ENCODE measurements at places on chromosomes 5 and 9. TPM values are rescaled to one million over a fixed set of nuclear protein-coding genes. Genes with fewer than 3 reads are reported as not detected.

DNA sequence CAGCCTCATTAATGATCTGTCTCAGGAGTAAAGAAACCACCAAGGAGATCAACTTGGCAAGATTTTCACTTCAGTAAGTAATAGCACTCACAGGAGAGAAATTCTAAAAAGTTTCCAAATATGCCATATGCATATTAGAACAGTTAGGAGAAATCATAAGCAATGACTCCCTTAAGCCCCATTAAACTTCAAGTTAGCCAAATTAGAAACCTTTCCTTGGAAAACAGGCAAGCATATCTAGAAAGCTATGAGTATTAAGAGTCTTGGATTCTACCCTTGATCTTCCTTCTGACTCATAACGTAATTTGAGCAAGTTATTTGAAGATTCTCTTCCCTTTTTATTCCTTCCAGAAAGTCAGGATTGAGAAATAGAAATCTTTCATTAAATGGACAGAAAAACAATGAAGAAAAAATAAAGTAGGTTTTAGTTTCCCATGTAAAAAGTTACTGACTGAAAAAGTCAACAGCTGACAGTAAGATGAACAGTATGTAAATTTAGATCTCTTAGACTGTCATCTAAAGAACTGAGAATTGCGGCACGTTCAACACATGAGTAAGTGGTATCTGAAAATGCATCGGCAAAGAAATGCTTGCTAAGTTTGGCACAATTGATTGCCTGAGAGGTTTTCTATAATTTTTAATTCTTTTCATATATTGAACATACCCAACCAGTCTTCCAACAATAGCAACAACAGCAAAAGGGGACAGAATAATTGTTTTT, 565.7 kb upstream of the FTMT start:
- H3K27ac ChIP-seq, result no peak overlapping the region
- no peaks in the 10 kb centered on the region for H3K4me1 ChIP-seq
- H3K27me3 ChIP-seq, result no peaks in the 10 kb centered on the region
- H3K4me3 ChIP-seq, result no peak overlapping the region
- no peak for DNase-seq
- H3K36me3 ChIP-seq, result no peaks in the 10 kb centered on the region

- peak overlapping the region; percentile 56 for H3K27ac ChIP-seq
- H3K4me3 ChIP-seq, result no peak overlapping the region
- no peaks in the 10 kb centered on the region for H3K36me3 ChIP-seq
- no peaks in the 10 kb centered on the region for H3K4me1 ChIP-seq
- peak; percentile 90 for DNase-seq
- H3K27me3 ChIP-seq, result no peaks in the 10 kb centered on the region
Observed at GRCh38 chr5:139676951-139677735, 29.0 kb downstream of the CXXC5 start.

Gene NR4A3
- total RNA-seq, result 9.1 TPM

DNA sequence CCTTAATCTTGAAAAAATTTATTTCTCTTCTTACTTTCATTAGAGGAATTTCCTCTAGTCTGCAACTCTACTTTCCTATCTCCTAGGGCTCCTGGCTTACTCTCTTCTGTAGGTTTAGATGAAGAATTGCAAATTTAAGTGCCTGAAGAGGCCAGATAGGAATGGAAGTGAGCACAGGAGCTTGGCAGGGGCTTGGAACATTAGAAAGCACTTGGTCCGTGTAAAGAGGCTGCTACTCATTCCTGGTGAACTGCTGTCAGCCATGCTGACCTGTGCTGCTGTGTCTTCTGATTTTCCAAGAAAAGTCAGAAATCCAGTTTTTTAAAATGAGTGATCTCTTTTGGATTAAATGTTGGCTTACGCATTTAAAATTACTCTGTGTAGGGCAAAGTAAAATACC, 210.9 kb upstream of the CLINT1 start:
- H3K4me3 ChIP-seq, result no peak overlapping the region
- H3K4me1 ChIP-seq, result no peaks in the 10 kb centered on the region
- H3K27ac ChIP-seq, result no peak overlapping the region
- no peaks in the 10 kb centered on the region for H3K27me3 ChIP-seq

DNA sequence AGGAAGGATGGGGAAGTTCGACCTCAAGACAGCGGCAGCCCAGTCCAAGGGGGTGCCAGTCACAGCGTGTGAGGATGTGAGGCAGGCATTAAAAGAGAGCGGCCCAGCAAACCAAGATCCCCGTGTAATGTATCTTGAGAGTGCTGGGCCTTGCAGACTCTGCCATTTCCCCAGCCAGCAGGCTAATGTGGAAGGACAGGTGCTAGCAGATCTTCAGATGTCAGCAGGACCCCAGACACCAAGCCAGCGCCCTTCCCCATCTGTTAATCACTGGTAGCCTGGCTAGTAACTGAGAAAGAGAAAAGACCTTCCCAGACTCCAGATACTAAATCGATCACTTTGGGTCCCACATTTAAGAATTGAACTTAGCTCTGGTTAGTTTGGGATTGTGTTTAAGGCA, 62.2 kb downstream of the NTRK2 start:
- no peaks in the 10 kb centered on the region for H3K27me3 ChIP-seq
- H3K27ac ChIP-seq, result no peak overlapping the region
- H3K4me3 ChIP-seq, result no peak overlapping the region
- H3K4me1 ChIP-seq, result no peaks in the 10 kb centered on the region
- DNase-seq, result no peak
- no peaks in the 10 kb centered on the region for H3K36me3 ChIP-seq

Gene NRG2
- total RNA-seq, result 1.9 TPM

GRCh38 chr5:125201446-125202052, 455.1 kb upstream of the ZNF608 start:
- H3K27ac ChIP-seq, result no peak overlapping the region
- H3K27me3 ChIP-seq, result no peaks in the 10 kb centered on the region
- no peaks in the 10 kb centered on the region for H3K36me3 ChIP-seq
- DNase-seq, result no peak
- no peaks in the 10 kb centered on the region for H3K4me1 ChIP-seq

- H3K4me1 ChIP-seq, result peaks cover 7% of the 10 kb centered on the region
- DNase-seq, result no peak
- H3K27me3 ChIP-seq, result no peaks in the 10 kb centered on the region
Observed at GRCh38 chr5:69004676-69005075, 89.1 kb upstream of the SLC30A5 start.

DNA sequence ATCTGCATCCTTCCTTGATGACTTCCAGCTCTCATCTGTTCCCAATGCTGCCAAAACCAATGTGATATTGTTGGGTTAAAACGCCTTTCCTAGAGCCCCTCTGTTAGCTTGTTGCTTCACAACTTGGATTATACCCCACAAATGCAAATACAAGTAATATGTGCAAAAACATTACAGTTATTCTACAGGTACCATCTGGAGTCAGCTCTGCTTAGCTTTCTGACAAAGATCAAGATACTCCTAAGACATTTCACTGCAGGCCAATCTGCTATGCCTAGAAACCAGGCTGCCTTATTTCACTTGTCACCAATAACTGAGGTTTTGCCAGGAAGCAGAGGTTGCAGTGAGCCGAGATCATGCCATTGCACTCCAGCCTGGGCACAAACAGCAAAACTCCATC, 36.9 kb upstream of the ACO1 start:
- H3K4me3 ChIP-seq, result no peak overlapping the region
- no peaks in the 10 kb centered on the region for H3K27me3 ChIP-seq
- no peak for DNase-seq
- H3K27ac ChIP-seq, result no peak overlapping the region
- H3K4me1 ChIP-seq, result no peaks in the 10 kb centered on the region
- H3K36me3 ChIP-seq, result no peaks in the 10 kb centered on the region

DNA sequence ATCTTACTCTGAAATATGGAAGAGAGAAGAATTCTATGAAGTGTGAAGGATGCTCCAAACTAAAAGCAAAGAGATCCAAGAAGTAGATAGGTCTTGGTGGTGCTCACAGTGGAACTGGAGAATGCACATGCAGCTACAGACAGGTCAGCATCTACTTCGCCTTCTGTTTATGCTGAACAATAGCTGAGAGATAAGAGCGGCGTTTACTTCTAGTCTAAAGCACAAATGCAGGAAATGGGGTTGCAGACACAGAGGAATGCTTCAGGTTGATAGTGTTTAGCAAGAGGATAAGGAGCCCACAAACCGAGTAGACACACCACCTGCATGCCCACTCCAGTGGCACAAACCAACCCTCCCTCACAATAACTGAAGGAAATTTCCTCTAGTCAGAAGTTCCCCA, 180.0 kb upstream of the RGMB start:
- no peak overlapping the region for H3K27ac ChIP-seq
- no peaks in the 10 kb centered on the region for H3K27me3 ChIP-seq
- no peaks in the 10 kb centered on the region for H3K36me3 ChIP-seq
- no peak overlapping the region for H3K4me3 ChIP-seq
- no peaks in the 10 kb centered on the region for H3K4me1 ChIP-seq

DNA sequence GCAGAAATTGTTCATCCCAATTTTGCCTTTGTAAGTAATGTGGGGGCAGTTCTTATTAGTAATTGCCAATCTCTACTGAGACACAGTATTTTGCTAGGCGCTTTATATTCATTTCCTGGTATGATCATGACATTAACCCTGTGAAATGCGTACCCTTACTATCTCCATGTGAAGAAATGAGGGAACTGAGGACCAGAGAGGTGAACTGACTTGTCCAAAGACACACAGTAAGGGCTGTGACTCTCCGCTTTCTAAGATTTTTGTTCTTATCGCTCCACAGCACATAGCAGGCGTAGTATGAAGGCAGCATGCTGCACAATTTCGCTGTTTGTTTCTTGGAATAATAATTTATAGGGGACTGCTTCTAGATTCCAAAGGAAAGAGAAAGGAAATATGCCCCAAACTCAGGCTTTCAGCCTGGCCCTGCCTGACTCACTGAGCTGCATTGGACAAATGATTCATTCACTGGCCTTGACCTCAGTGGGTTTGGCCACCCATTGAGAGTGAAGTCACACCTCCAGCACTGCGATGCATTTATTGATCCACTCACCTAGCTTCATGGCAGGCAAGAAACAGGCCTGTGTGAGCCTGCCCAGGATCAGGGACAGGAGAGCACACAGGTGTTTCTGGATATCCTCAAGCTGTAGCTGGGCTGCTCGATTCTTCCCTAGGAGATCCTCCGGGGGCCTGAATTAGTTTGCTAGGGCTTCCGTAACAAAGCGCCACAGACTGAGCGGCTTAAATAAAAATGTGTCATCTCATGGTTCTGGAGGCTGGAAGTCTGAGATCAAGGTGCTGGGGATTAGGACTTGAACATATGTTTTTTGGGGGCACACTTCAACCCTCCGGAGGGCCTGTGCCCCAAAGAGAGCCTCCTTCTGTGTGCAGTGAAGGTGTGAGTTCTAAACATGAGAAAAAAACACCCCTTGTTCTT, 7.2 kb upstream of the DUSP1 start:
- DNase-seq, result no peak
- no peak overlapping the region for H3K4me3 ChIP-seq
- no peaks in the 10 kb centered on the region for H3K27me3 ChIP-seq
- peak overlapping the region; percentile 77 for H3K27ac ChIP-seq
- H3K36me3 ChIP-seq, result no peaks in the 10 kb centered on the region
- no peaks in the 10 kb centered on the region for H3K4me1 ChIP-seq

Gene SLC9A3
- 10.5 TPM for total RNA-seq

Gene IL31RA
- 0.44 TPM for total RNA-seq

Measured in kidney (tissue), 22 donors.